Right lobe of liver (tissue), 6 donors: ENCODE measurements at places on chromosomes 6 and 20. TPM values are rescaled to one million over a fixed set of nuclear protein-coding genes. Genes with fewer than 3 reads are reported as not detected.

ABHD12 gene
- total RNA-seq: 18.3 TPM

NKAPL gene
- total RNA-seq: 1.0 TPM

DSP gene
- total RNA-seq: 94.2 TPM

ULBP3 gene
- total RNA-seq: 0.53 TPM

NOTCH4 gene
- 15.3 TPM for total RNA-seq

PDYN gene
- not detected for total RNA-seq

GRCh38 chr6:3336859-3337515 is 78.2 kb downstream of the PSMG4 start:
- no peak for DNase-seq

DNA sequence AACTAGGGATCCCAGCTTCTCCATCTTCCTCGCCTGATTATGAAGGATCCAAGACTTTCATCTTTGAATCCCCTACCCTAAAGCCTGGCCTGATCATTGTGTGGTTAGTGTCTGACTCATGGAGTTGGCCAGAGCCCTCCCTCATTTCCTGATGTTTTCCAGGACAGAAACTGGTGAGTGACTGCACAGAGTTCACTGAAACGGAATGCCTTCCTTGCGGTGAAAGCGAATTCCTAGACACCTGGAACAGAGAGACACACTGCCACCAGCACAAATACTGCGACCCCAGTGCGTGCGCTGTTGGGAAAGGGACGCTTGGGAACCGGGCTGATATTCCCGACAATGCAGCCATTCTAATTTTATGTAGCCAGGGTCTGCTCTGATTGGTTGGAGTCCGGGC is 4.0 kb downstream of the CD40 start:
- DNase-seq: no peak

DNA sequence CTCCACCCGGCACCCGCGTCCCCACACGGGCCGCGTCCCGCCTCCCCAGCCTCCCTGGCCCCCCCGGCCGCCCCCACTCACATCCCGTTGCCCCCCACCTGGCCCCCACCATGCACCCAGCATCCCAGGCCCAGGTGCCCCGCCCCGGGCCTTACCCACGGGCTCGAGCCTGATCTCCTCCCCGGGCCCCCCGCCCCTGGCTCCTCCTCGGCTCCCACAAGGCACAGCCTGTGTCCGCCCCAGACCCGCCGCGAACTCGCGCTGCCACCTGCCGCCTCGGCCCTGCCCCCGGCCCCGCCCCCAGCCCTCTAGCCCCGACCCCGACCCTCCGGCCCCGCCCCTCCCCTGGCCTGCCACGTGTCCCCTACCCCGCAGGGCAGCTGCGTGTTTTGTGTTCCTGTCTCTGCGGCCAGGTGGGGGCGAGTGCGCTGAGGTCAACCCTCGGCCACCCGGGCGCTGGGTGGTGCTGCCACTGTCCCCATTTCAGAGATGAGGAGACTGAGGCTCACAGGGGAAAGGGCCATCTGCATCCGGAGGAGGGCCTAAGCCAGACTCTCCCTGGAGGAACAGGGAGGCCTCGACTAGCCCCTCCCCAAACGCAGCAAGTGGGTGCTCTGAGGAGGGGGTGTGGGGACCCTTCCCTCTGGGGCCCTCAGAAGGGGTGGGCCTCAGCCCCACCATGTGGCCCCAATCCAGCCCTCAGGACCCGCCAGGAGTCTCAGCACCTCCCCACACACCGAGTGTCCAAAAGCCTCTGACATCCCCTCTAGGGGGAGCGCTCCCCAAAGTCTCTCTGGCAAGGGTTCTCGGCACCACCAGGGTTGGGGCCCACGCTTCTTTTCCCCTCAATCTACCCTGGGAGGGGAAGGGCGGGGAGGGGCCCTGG is 99.8 kb downstream of the TAF4 start:
- DNase-seq: no peak

DNA sequence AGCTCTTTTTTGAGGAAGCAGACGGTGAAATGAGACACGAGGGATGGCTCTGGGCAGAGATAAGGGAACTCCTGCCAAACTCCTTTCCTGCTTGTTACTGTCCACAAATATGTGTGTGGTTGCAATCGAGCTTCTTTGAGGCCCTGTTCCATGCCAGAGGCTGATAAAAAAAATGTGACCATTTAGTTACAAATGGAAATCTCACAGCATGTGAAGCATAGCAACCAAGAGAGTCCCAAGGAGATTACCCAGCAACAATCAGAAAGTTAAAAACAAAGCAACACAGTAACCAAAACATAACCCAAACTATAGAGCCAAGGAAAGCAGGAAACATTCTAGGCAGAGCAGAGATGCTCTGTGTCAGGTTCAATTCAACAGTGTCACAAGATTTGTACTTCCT is 35.4 kb upstream of the HMGN3 start:
- DNase-seq: no peak

DNA sequence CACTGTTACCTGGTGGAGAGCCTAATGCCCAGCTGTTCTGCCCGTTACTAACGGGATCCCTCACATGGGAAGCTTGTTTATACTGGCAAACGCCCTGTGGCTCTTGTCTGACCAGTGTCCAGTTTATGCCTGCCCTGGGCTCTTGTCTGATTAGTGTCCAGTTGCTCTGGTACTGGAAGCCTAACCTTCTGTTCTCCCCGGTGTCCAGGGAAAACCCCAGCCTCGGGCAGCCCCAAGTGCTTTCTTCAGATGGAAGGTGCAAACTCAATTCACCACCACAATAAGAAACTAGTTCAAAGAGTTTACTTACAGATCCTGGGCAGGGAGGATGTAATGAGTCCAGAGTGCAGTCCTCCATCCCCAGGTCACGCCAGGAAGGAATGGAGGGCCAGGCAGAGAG is 148.4 kb downstream of the TBXT start:
- DNase-seq: no peak

- DNase-seq: no peak
Measured at GRCh38 chr6:74466572-74466971, 739.3 kb downstream of the COL12A1 start.

- DNase-seq: peak; percentile 56
Measured at GRCh38 chr20:47272893-47273590, 83.5 kb downstream of the ZMYND8 start.

DNA sequence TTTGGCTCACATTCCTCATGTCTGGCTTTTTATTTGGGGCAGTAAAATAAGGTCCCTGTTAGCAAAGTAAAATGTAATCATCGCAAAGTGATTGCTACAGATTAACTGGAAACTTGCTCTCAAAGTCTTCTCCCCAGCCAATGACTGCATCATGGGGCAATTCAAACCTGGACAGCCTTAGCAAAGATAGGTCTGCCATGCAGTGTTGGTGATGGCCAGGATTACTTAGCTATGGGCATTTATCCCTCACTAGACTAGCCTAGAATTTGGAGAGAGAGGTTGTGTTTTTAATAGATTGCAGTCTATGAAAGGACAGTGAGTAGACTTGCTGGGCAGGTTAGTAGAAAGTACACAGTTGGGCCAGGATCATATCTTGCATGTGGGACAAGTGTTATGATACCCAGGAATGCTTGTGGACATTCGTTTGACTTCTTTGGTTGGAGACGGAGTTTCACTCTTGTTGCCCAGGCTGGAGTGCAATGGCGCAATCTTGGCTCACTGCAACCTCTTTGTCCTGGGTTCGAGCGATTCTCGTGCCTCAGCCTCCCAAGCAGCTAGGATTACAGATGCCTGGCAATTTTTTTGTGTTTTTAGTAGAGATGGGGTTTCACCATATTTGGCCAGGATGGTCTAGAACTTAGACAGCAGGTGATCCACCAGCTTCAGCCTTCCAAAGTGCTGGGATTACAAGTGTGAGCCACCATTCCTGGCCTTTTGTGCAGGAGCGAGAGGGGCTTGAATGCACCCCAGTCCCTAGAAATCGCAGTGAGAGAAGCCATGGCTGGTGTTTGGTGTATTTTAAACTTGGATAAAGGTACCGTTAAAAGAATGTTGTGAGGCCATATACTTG is 3.4 kb downstream of the RPS12 start:
- DNase-seq: no peak

- DNase-seq: no peak
Measured at GRCh38 chr20:62758226-62758912, 37.9 kb upstream of the MRGBP start.

DNA sequence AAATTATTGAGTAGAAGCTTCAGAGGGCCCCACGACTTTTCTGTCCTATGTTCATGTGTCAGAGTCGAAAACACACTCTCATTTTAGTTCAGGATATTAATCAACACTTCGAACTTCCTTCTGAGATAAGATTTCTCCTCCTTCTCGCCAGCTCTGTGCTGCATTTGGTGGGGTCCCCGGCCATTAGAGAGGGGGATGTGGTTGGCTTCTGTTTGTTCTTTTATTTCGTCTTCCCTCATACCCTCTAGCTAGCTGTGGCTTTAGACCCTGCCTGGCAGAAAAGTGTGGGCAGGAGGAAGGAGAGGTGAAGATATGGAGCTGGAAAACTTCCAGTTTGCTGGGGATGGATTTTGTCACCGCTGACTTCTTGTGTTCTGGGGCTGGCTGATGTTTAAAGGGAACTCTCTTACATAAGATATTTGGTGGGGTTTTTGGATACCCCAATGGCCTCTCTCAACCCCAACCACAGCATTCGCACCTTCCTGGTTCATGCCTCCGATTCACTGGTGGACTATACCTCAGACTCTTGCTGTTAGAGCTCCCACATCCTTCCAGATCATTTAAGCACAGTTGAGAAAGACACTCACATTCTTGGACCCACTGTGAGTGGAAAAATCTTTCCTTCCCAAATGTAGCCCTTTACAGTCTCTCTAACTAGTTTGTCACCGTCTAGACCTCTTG is 30.7 kb upstream of the TMX4 start:
- DNase-seq: no peak

GRCh38 chr6:21163110-21163837 is 430.3 kb upstream of the SOX4 start:
- DNase-seq: no peak
